ENCODE measurements at places on chromosomes 7 and 10. TPM values are rescaled to one million over a fixed set of nuclear protein-coding genes. Genes with fewer than 3 reads are reported as not detected.

DNA sequence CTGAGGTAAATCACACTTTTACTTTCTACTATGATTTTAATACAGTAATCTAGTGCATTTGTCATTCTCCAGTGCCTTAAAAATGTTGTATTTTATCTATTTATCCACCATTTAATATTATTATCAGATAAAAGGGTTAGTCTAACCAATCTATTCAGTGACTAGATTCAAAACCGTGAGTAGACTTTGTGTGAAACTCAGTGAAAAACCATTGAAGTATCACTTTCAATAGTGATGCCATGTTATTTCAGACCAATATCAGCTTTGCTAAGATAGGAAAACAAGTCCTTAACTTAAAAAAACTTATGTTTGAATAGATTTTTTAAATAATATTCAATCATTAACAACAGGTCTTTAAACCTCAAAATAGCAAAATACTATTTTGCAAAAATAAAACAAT is 1628.7 kb downstream of the REEP3 start:
- DNase-seq = no peak

- DNase-seq = no peak
These were observed 33.3 kb upstream of the MAT1A start for GRCh38 chr10:80322711-80323110.

- DNase-seq = no peak
These were observed 127.2 kb downstream of the PPP1R17 start for GRCh38 chr7:31814187-31814586.

DNA sequence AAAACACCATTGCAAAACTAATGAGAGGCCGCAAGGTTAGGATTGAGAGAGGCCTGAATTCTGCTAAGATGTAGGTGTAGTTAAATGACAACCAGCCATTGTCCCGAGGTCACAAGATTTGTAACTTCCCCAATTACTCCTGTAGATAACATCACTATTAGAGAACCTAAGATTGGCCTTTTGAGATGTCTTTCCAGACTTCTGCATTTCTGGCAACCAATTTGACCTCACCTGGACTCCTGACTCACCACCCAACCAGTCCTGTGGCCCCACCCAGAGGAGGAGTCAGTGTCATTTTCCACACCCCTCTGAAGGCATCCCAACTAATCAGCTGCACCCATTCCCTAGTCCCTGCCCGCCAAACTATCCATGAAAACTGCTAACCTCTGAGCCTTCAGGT is 115.7 kb downstream of the PRKAG2 start:
- DNase-seq = no peak

- no peak for DNase-seq
These were observed 37.1 kb upstream of the TOMM7 start for GRCh38 chr7:22859641-22860290.

GRCh38 chr7:52669031-52669430 is 366.4 kb upstream of the POM121L12 start:
- DNase-seq = no peak

DNA sequence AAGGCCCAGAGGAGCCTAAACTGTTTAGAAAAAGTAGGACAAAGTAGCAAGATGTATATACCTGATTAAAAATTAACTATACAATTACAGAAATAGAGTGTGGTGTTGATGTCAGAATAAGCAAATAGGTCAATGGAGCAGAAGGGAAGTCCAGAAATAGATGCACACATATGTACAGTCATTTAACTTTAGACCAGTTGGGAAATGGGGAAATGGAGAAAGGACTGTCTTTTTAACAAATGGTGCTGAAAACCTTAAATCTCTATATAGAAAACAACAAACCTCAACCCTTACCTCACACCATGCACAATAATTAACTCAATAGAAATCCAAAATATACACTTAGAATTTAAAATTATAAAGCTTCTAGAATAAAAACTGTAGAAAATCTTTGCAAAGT is 72.2 kb downstream of the CH25H start:
- DNase-seq = no peak

DNA sequence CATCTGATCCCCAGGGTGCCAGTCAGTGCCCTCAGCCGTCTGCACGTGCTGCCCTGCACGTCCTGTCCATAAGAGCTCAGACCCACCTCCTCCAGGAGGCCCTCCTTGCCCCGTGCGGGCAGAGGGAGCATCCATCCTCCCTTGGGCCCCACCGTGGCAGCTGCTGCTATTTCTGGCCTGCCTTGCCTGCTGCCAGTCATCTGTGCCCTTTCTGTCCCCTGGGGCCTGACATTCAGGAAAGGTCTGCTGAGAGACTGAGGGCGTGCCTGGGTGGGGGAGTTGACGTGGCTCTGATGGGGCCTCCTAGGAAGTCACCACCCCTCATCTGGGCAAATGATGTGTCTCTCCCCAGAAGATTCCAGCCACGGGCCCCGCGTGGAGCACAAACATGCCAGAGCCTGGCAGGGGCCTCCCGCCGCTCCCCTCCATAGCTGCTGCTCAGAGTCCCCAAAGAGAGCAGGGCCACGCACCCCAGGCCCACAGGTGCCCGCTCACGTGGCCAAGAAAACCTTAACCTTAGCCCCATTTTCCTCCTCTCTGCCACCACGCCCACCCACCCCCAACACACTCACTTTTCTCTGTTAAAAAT is 21.8 kb downstream of the DPYSL4 start:
- peak; percentile 71 for DNase-seq

GRCh38 chr7:29040579-29040925 is 82.4 kb upstream of the TRIL start:
- no peak for DNase-seq

- no peak for DNase-seq
These were observed 5.8 kb downstream of the ANXA7 start for GRCh38 chr10:73408061-73408460.

DNA sequence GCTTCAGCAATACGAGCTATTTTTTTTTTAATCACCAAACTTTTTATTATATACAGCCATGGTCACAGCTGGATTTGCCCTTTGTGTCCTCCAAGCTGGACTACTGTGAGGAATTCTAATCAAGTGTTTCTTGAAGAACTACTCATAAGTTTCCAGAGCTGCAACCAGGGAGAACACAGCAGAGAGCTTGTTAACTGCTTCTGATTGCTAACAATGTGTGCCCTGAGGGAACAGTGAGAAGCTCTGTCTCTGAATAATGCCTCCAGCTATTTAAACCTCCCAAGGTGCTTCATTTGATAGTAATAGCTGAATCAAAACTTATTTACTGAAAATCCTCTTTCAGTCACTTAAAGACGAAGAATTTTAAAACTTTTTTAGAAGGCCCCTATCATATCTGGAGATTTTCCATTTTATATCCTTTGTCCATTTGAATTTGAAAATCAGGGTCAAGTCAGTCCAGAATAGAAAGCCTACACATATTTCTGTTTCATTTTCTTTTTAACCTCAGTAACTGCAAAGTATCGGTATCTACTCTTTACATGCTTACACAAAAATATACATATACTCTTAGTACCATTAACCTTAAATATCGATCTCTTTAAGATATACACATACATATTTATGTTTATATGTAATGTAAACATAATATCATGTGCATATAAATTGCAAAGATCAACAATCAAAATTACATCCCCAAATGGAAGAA is 1024.2 kb downstream of the GRM8 start:
- no peak for DNase-seq

DNA sequence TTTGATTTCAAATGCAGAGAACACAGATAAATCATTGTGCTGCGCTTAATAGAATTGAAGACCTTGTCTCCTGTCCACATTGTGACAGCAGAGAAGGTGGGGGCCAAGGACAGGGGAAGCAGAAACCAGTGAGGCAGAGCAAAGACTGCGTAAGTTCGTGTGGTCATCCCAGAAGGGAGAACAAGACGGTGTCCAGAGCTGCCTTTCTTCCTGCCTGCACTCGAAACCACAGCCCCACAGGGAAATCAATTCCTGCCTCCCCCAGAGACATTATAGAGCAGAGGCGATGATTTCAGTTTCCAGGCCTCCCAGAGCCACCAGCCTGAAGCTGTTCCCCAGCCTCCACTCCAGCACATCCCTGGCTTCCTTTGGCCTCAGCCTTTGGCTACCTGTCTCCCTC is 39.7 kb upstream of the UCN3 start:
- no peak for DNase-seq

CCDC136 gene
- total RNA-seq = 6.3 TPM

CTAGE15 gene
- not detected for total RNA-seq

FZD8 gene
- total RNA-seq = 9.0 TPM

All from Right ventricle myocardium inferior (tissue), 1 donor.